ENCODE measurements at places on chromosomes 1 and 21.

GRCh38 chr1:35847935-35848565, 35.0 kb upstream of the AGO1 start:
- no peak for DNase-seq

DNA sequence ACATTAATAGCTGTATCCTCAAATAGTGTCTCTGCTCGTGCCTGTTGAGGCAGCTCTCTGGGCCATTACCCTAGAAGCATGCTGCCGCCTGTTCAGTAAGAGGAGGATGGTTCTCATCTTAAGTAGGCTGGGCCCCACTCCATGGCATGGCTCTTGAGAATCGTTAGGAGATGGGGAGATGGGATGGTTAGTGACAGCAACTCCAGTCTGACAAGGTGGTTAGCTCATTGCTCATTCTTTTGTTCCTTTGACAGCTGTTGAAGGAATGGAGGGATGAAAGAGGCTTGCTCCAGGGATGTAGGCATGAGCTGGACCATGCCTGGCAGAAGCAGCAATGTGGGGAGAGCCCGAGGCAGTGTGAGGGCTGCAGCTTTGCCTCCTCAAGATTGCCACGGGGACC, 68.2 kb downstream of the MAP10 start:
- DNase-seq = no peak

DNA sequence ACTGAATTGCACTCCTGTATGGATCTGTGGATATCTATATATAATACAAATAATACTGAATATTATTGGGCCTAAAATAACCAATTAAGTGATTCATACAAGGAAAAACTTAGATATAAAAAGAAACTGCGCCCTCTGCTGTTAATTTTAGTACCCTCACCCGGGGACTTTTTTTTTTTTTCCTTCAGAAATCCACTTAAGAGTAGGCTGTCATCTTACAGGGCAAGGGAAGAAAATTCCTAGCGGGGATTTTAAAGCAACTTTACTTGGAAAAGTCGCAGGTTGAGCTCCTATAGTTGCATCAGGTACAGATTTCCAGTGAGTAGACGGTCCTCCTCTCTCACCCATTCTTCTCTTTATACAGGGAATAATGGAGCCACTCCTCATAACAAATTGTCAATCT, 1.3 kb downstream of the NTNG1 start:
- DNase-seq = peak; percentile 38

DNA sequence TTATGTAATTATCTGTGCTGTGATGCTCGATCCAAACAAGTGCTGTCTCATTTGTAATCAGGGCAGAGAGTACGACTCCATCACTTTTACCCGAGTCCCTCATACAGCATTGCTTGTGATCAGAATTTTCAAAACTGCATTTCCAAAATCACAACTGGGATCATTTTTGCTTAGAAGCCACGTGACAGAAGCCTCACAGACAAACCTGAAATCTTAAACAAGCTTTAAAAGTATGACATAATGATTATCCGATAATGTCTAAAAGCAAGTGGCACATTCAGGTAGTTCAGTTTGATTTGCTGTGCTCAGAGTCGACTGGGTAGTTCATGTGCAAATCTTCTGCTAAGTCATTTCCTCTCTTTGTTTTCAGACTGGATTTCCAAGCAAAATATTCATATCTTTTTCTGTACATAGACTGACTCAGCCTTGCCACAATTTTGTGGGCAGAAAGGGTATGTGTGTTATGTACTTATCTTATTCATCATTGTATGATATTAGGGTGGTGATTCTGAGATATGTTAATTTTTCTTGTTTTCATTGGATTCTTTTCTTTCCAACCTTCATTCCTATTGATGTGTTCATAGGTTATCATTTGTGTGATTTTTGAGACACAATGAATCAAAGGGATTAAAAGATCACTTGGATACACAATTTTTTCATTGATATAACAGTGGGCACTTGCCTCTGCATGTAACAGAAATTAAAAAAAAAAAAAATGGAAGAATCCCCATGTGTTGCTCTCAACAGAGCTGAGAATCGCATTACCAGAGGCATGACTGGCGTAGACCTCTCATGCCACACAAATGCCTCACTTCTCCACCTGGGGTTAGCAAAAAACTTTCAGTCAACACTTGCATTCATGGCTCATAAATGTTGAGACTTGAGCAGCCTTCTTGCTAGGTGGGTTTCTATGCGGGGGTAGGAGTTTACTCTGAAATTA, 355.7 kb downstream of the LTN1 start:
- DNase-seq = no peak

GRCh38 chr1:224683936-224684335, 67.8 kb downstream of the CNIH3 start:
- DNase-seq = no peak

- DNase-seq = no peak
Observed at GRCh38 chr1:76682138-76682537, 185.1 kb upstream of the ST6GALNAC5 start.

DNA sequence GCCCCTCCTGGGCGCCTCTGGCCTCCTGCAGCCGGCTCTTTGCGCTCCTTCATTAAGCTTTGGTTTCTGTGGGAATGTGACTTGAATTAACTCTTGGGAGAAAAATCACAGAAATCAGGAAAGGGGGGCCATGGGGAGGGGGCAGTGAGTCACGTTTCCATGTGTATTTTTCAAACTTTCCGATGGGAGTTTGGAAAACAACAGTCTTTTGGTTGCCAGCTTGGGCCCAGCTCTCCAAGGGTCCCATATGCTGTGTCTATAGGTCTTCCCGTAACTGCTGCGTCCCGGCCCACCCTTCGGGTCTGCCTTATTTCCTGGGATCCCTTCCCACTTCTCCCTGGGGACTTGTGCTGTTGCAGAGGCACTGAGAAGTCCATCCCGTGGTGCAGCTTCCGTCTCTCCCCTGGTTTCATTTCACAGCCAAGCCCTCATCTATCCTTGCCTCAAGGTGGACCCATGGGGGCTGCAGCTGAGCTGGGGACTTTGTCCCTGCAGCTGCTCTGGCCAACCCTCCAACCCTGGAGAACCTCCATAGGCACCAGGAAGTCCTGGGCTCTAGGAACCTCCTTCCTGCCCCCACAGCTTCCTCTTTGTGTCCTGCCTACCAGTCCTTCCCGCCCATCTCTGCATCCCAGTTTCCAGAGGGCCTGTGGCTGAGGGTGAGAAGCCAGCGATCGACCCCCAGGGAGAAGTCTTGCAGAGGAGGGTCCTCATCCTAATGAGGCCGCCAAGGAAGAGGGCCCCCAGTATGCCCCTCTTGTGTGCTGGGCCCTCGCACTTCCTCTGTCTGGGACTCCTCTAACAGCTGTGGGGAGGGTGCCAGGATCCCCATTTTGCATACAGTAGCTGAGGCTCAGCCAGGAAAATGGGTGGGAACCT, 11.6 kb upstream of the LMNA start:
- peak; percentile 70 for DNase-seq

- DNase-seq = no peak
Observed at GRCh38 chr1:82777240-82777639, 976.5 kb downstream of the ADGRL2 start.

- DNase-seq = no peak
Observed at GRCh38 chr1:33305816-33306652, 14.9 kb downstream of the A3GALT2 start.

DNA sequence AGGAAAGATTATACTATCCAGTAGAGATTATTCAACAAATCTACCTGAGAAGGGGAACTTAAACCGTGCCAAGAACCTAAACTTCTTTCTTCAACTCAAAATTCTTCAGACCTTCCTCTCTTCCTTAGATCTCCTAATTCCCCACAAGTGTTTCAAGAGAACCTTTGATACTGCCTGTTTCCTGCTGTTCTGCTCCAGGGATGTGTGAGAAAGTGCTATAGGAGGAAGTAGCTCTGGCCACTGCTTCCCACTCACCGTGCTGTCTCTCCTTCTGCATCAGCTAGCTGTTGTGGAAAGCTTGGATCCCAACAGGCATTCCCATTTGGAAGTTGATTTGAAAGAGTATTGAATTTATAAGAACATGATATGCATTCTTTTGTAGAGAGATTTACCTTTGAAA, 4.5 kb upstream of the NOS1AP start:
- DNase-seq = no peak

DNA sequence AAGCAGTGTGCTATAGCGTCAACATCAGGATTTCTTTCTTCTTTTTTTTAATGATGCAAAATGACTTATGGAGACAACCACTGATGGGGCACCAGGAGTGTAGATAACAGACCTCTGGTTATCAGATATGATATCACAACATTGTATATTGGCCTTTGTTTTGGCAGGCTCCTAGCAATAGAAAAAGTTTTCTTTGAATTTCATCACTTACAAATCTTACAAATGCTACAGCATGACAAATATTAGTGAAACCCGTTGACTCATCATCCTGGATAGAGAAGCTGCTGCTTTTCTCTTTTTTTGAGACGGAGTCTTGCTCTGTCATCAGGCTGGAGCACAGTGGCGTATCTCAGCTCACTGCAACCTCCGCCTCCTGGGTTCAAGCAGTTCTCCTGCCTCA, 92.9 kb downstream of the LTN1 start:
- DNase-seq = no peak

GRCh38 chr1:93612510-93612909, 69.1 kb downstream of the BCAR3 start:
- DNase-seq = peak; percentile 38

GRCh38 chr1:234586304-234586703, 23.7 kb downstream of the IRF2BP2 start:
- no peak for DNase-seq

DNA sequence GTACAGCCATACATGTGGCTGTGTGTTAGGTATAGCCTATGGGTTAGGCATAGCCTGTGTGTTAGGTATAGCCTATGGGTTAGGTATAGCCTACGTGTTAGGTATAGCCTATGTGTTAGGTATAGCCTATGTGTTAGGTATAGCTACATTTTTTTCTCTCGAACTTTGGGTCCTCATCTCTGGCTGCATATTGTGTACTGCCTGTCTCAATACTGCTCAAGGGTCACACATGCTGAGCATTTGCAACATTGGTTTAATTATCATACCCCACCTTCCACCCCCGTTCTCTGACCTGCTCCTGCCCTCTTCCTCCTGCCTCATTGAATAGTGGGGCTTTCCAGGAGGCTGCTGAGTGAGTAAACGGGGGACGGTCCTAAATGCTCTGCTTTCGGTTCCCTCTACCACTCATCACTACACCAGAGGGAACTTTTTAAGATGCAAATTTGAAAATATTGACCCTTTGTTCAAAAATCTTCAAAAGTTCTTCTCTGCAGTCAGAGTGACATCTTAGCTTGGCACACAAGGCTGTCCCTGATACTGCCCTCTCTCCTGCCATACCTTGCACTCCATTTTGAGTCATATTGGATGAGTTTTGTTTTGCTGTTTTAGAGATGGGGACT, 17.8 kb downstream of the OR2B11 start:
- DNase-seq = no peak

- DNase-seq = no peak
Observed at GRCh38 chr1:35714921-35715567, 3.6 kb downstream of the C1orf216 start.

- DNase-seq = no peak
Observed at GRCh38 chr1:30929944-30930525, 21.5 kb upstream of the SDC3 start.

GRCh38 chr1:20936621-20937020, 149.5 kb upstream of the HP1BP3 start:
- DNase-seq = no peak

- DNase-seq = no peak
Observed at GRCh38 chr1:186289943-186290545, 85.0 kb downstream of the TPR start.

- no peak for DNase-seq
Observed at GRCh38 chr1:72007312-72007711, 275.0 kb downstream of the NEGR1 start.

DNA sequence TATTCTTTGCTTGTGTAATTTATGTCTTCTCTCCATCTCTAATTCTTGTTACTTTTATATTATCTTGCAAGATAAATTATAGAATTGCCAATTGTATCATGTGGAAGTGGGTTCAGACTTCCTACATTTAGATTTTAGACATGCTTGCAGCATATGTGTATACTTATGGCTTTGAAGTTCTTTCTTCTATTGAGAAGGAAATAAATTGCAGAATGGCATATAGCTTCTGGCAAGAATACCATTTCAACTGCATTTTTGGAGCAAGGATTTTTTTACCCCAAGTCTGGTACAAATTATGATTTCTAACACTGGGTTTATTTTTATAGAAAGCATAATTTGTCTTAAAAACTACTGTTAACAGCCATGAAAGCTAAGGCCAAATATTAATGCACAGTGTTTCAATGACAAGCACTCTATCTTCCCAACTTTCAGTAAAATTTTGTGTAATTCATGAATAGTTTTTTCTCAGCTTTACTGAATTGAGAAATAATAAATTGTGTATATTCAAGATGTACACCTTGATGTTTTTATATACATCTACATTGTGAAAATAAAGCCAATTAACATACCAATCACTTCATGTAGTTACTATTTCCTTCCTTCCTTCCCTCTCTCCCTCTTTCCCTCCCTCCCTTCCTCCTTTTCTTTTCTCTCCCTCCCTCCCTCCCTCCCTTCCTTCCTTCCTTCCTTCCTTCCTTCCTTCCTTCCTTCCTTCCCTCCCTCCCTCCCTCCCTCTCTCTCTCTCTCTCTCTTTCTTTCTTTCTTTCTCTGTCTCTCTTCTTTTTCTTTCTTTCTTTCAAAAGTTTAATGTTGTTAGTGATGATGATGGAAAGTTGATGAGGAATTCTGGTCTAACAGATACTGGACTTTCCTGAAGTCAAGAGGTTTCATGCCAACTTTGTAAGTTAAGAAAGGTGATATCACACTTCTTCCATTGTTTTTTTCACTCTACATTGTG, 47.1 kb upstream of the HMCN1 start:
- DNase-seq = no peak

DNA sequence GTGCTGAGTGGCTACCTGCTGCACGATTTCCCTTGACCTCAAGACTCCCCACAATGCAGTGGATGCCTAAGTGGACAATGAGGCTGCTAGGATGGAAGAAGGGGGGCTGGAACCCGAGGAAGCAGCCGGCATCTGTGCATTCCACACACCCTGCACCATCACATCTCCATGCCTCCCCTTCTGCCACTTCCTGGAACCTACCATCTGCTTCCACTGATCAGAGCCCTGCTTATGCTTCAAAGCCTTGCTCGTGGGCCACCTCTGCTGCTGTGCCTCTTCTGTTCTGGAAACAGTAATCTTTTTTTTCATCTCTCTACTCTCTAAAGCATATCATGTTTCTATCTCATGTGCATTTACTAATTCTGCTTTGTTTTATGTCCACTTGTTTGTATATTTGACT, 66.2 kb upstream of the WDR26 start:
- no peak for DNase-seq

GRCh38 chr1:9654834-9655723, 3.5 kb downstream of the PIK3CD start:
- DNase-seq = no peak

DNA sequence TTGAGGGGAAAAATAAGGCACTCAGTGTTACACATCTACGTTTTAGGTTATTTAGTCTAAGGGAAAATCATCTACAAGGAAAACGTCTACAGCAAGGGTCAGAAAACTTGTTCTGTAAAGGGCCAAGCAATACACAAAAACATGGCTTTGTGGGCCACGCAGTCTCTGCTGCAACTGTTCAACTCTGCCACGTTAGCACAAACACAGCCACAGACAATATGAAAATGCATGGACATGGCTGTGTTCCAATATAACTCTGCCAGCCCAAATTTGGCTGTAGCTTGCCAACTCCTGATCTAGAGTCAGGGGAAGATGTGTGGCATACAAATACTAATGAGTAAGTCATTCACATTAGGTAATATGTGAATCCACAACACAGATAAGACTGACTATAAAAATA, 40.7 kb downstream of the COA6 start:
- no peak for DNase-seq

- DNase-seq = no peak
Observed at GRCh38 chr21:45027241-45028196, 46.9 kb upstream of the ADARB1 start.

All from right forelimb (tissue), 1 donor.